Mammary microvascular endothelial cell (primary cell): ENCODE measurements at places on chromosomes 16 and 17. TPM values are rescaled to one million over a fixed set of nuclear protein-coding genes. Genes with fewer than 3 reads are reported as not detected.

MPV17L gene
- 0.13 and 0.34 TPM in 2 replicates for total RNA-seq

CACNG4 gene
- not detected in 2 replicates for total RNA-seq

CA7 gene
- total RNA-seq = not detected in 2 replicates

ANKRD40CL gene
- not detected in 2 replicates for total RNA-seq
